ENCODE measurements at places on chromosomes 1 and 21.

- no peak for DNase-seq
Observed at GRCh38 chr1:112188611-112189010, 199.1 kb upstream of the KCND3 start.

DNA sequence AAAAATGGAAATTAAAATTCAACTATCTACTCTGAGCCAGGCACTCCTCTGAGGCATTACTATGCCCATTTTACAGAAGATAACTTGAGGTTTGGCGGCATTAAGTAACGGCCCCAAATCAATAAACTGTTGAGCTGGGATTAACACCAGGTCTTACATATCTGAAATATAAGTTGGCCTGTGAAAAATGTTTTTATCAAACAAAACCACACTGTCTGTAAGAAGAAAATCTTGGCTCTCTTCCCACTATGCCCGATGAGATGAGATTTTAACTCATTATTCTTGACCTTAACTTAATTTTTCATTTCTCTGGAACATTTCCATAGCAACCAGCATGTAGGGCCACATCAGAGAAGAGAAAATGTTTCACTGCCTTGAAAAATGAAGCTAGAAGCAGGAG lies 21.8 kb downstream of the RC3H1 start:
- DNase-seq: no peak

GRCh38 chr1:150692720-150693119 lies 4.2 kb downstream of the GOLPH3L start:
- DNase-seq: no peak

GRCh38 chr1:1946540-1946939 lies 27.5 kb upstream of the TMEM52 start:
- no peak for DNase-seq

GRCh38 chr21:45459171-45460010 lies 54.4 kb downstream of the COL18A1 start:
- no peak for DNase-seq

DNA sequence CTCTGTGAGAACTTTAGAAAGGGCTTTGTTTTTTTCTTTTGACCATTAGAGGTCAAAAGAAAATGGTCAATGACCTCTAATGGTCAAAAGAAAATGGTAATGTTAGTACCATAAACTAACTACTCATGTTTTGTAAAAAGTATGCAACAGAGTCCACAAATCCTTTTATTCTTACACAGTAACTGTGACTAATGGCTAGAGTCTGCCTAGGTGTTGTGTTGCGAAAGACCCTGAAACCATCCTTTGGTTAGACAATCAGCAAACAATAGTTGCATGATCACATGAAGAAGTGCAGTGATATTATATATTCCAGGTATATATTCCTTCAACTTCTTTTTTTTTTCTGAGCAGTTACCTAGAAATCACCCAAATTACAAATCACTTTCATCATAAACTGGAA lies 40.9 kb downstream of the NEGR1 start:
- DNase-seq: no peak

DNA sequence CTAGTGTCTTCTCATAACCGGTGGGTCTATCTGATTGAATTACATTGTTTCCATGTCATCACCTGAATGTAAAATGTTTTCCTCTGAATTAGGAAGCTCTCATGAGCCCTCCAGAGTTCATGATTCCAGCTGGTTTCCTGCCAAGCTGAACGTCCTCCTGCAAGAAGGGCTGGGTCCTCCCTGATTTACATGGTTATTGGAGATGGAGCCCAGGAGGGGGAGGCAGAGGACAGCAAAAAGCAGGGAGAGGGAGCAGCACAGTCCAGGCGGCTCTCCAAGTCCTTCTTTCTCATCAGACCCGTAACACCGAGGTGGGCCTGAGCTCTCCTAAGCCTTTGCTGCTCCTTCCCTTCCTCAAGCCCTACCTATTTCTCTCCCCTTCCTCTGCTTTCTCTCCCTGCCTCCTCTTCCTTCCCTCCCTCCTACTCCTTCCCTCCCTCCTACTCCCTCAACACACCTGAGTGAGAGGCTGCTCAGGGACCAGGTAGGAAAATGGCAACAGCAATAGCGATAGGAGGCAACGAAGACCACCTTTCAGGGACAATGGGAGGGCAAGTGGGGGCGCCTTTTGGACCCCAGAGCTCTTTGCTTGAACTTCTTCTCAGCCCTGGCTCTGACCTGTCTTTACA lies 265.9 kb downstream of the PRDM2 start:
- no peak for DNase-seq

DNA sequence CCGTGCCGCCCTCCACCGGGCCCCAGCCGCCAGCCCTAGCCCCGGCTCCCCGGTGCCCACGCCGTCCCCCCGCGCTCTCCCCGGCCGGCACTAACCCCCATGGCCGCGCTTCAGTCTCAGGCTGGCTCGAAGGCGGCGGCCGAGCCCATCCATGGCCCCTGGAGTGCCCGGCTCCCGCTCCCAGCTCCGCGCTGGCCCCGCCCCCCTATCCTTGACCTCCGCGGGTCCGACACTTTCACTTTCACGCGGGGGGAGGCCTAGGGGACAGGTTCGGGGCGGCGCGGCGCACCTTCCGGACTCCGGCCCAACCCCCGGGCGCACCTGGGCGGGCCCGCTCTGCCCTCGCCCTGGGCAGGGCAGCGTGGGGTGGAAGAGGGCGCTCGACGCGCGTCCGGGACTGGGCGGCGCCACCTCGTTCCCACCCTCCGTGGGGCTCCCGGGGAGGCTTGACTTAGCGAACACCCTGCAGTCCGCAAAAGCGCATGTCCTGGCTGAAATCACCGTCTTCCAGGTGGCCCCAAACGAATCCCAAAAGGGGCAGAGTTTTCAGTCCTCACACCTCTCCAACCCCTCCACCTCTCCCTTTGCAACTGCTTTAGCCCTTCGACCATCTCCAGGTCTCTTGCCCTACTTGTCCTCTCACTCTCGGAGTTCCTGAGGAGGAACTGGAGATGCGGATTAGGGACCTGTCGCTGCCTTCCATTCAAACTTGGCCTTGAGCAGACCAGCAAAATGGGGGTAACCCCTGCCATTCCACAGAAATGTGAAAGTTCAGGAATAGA lies 3.9 kb upstream of the DENND2D start:
- no peak for DNase-seq

- DNase-seq: no peak
Observed at GRCh38 chr1:167148421-167148820, 54.5 kb downstream of the STYXL2 start.

DNA sequence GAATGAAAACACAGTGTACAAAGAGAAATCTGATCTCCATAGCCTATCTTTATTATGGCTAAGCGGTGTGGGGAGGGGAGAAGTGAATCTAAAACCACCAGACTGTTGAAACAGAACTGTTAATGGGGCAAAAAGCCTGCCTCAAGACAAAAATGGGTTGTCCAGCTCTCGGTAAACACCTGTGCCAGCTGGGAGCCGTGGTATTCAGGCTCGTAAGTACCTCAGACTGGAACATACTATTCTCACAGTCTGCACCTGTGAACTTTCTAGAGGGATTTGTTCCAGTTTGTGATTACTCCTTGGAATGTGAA lies 42.7 kb upstream of the ATP1A1 start:
- DNase-seq: no peak

DNA sequence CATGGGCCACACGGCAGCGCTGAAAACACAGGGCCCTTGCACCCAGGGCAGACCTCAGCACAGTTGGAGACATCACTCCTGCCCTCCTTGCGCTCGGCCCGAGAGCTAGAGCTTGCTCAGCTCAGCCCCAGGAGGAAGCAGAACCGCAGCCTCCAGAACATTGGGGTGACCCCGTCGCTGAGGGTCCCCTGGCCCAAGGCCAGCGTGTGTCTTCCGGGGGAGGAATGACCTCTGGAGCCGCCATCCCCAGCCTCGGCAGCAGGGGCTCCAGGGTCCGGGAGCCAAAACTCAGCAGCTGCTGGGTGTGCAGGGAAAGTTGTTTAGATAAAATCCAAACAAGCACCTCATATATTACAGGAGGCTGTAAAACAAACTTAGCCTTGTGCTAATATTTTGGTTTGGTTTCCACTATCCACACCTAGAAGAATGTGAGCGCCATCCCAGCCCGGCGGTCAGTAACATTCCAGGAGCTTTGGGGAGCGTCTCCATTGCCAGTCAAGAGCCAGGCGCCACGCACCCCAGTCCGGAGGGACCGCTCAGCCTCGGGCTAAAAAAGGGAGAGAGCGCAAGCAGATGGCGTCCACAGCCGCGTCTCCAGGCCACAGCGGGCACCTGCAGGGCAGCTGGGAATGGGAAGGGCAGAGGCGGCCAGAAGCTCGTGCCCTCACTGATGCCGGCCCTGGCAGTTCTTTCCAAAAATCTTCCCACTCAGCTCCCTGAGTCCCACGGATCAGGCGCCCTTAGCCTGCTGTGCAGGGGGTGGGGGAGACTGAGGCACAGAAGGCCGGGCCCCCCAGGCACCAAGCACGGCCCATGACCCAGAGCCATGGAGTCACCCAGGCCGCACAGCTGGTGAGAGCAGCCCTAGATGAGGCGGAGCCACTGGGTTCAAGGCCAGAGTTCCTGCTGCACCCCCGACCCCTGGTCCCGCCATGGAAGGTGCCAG lies 52.0 kb downstream of the SLX9 start:
- DNase-seq: no peak

DNA sequence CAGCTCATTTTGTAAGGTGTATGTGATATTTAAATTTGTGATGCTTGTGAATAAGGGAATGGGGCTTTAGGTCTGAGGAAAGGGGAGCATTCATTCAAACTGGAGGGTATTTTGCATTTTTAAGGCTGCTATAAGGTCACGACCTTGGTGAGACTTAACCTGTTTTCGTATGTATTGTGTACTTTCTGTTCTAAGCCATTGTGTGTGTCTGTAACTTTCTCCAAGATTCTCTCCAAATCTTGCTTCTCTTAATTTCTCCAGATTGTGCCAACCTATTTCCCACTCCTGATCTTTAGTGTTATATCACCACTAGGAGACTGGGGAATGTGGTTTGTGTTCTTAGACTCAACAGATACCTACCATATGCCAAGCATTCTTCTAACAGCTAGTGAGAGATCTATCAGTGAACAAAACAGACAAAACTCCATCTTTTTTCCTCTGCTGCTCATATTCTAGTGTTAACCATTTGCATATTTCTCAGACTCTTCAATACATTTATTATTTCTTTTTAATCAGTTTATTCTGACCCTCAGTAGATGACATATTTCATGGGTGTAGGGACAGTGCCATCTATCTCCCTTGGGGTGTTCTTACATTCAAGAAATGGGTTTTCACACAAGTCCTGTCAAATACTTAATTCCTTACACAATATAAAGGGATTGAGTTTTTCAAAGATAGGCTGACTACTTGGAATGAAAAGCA lies 27.5 kb downstream of the ATP1B1 start:
- no peak for DNase-seq

GRCh38 chr1:84347932-84348555 lies 46.5 kb downstream of the SAMD13 start:
- no peak for DNase-seq

DNA sequence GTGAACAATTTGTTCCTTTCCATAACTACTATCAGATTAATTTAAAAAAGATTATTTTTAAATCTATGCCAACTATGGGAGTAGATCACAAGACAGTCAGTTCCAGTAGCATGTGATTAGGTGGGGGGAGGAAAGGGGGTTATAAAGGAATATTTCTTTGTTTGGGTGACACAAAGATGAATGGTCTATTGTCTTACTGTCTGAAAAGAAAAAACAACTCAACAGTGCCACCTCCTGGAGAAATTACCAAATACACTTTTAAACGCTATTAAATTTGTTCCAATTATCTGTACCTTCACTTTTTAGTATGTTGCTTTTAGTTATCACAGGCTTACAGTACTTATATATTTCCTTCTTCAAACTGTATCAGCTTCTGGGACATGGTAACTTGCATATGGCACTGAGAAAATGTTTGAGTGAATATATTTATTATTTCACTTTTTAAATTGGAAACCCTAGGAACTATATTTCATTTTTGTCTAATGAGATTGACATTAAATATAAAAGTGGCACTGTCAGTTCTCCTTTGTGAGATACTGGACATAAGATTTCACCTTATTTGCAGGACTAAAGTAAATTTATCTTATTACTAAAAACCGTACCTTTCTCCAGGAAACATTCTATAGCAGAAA lies 1.7 kb upstream of the SORT1 start:
- DNase-seq: peak; percentile 53

- DNase-seq: peak; percentile 78
Observed at GRCh38 chr1:8133657-8134430, 107.7 kb upstream of the ERRFI1 start.

DNA sequence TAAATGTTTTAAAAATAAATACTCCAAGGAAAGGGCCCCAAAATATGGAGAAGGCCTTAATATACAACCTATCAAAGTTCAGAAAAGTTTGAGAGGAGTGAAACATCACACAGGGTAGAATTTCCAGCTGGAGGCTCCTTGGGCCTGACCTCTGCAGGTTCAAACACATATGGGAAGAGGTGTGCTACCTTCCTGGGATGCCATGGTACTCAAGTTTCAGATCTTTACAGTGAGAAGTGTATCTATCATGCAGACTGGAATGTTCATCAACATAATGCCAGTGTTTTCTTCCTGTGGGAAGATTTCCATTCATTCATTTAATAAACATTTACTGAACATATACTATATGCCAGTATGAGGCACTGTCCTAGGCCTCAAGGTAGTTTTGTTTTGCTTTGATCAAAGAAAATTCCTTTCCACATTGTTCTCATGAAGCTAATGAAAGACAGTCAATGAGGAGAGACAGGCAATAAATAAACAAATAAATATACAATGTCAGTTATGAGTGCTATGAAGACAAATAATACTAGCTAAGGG lies 14.6 kb upstream of the ADAR start:
- DNase-seq: no peak

DNA sequence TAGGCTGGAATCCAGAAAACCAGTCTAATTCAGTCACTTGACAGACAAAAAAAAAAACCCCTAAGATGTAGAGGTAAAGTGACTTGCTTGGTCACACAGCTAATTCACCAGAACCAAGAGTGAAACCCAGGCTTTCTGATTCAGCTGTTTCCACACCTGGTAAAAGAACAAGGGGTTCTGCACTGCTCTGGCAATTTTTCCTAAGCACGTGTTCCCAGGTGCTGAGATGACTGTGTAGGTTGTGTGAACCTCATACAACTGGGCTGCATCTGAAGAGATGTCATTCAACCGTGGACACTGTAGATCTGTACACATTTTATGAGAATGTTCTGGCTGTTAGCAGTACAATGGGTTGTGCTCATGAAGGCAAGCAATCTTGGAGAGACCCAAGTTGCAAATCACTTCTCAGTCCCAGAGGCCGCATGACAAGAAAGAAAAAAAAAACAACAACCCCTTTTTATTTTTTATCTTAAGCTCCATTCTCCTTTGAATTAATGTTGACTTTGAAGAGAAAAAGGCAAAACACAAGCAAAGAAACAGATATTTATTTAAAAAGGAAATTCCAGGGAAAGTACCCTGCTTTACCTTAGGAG lies 95.4 kb downstream of the INTS7 start:
- DNase-seq: no peak

GRCh38 chr1:175845338-175845737 lies 101.9 kb upstream of the TNR start:
- DNase-seq: no peak

- DNase-seq: no peak
Observed at GRCh38 chr1:203648276-203648675, 21.6 kb downstream of the ATP2B4 start.

GRCh38 chr1:187203257-187203656 lies 374.5 kb downstream of the PLA2G4A start:
- no peak for DNase-seq

- DNase-seq: no peak
Observed at GRCh38 chr1:232084584-232085223, 458.1 kb downstream of the DISC1 start.
